Activated CD8-positive, alpha-beta T cell treated with anti-CD3 and anti-CD28 coated beads for 36 hours (primary cell): ENCODE measurements at places on chromosomes 12 and 14. TPM values are rescaled to one million over a fixed set of nuclear protein-coding genes. Genes with fewer than 3 reads are reported as not detected.

The METTL25 gene
- total RNA-seq: 6.6 TPM

The MYH6 gene
- not detected for total RNA-seq

The CLEC14A gene
- total RNA-seq: not detected

The HOXC13 gene
- not detected for total RNA-seq

DNA sequence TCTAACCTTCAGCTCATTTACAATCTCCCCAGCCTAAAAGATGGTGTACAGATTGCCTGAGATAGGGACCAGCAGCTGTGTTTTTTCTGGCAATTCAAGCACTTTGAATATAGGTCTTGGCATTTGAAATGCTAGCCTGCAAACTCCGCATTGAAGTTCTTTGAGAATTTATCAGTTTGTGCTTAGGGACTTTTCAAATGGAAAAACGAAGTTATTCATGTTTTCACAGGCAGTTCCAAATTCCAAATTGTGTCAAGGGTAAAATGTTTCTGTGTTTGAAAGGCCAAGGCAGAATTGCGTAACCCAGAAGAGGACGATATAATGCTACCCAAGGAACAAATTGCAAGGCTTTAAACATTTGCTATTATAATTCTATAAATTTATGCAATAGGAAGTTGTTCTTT is 168.9 kb upstream of the RASSF8 start:
- no peak for DNase-seq

DNA sequence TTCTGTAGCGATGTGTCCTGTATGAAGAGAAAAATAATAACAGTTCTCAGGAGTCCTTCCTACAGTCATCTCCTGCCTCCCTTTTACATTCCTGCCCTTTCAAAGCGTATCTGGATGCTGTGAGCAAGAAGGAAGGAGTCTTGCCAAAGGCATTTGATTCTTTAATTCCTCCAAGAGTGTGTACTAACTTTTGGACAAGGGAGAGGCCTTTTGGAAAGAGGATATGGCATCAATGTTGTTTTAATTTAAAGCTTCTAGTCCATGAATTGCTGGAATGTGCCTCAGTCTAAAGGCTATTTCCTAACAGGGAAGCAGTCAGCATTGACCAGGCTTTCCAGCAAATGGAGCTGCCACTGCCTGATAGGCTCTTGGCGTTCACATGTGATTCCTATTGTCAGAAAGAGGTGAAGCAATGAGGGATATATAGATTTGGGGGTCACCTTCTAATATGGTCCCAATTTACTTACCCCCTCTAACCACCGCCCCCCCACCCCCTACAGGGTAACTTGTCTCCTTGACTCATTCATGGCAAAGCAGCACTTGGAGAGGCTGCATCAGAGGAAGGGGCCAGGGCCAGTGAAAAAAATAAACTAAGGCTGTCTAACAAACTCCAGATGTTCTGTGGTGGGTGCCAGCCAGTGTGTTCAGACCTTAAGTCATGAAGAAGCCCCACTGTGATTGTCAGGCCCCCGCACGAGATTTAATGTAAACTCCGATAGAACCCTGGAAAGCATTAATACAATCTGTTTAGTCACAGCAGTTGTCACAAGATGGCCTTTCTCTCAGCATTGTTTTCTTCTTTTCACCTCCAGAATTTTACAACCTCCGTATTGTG is 220.3 kb downstream of the FBXL14 start:
- DNase-seq: no peak

GRCh38 chr12:29844667-29845066 is 60.9 kb upstream of the TMTC1 start:
- no peak for DNase-seq

- no peak for DNase-seq
Measured at GRCh38 chr12:5388581-5389535, 43.0 kb upstream of the NTF3 start.

- DNase-seq: no peak
Measured at GRCh38 chr12:3033539-3033867, 43.7 kb upstream of the TSPAN9 start.

- DNase-seq: no peak
Measured at GRCh38 chr14:102229071-102229738, 75.8 kb downstream of the MOK start.
